AG04449 (cell line): ENCODE measurements at places on chromosomes 2 and 18.

DNA sequence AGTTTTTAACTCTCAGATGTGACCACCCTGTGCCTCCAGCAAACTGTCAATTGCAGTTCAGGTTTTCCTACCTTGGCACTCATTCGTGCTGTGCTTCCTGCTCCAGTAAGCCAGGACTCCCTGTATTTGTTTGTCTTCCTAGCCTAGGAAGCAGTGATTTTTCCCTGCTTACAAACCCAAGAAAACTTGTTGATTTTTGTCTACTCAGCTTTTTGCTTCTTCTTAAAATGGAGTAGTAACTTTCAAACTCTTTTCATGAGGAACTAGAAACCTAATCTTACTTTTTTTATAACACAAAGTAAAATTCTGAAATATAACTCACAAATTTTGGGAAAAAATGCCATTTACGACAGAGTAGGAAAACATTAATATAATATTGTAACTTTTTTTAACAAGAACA, 150.6 kb upstream of the TMEFF2 start:
- no peak for DNase-seq

DNA sequence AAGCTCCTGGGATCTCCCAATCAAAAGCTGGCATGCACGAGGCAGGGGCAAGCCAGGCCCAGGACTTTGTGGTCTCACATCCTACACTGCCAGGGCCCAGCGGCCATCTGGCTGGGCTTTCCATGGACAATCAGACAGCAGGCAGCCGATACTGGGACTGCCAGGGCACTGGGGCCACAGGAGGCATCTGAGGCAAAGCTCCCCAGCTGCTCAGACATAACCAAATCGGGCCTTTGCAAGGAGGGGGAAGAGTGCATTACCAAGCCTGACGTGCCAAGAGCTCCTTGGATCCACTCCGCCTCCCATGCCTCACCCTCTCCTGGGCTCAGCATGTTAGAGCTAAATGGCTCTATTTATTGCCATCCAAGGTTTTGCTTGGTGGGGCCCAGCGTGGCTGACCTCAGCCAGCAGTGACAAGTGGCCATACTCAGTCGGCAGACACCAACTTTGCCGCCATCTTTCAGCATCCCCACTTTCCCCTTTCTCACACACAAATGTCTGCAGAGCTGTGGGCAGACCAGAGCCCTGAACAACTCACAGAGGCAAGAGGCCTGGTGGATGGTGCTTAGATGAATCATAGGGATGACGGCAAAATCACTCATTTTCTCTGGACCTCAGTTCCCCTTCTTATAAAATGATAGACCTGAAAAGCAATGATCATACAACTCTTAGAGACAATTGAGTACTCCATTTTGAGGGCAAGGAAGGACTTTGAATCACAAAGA, 200.8 kb downstream of the TTC32 start:
- DNase-seq: no peak

DNA sequence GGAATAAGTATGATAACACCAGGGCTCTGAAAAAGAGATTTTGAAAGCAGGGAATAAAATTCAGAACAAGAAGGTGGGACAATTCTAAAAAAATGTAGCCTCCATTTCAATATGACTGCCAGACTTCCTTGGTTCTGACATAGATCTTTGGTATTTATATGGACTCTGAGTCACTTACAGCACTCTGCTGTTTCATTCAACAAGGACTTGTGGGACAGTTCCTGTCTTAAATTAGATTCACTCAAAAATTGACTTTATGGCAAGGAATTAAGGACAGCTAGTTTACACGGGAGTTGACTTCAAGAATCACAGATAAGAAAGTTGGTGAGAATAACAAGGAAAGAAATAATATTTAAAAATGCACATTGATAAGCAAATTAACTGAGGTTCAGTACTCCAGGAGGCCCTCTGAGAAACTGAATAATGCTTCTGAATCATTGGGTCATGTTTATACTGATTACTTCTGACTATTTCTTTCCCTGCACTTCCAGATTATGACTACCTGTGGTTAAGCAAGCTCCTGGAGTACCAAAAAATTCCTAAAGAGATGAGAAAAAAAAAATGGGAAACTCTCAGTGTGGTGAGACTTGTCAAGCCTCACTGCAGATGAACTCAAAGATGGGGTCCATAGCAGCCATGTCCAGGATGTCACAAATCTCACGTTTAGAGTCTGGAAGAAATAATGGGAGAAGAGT, 828.3 kb upstream of the PIK3C3 start:
- peak; percentile 33 for DNase-seq

GRCh38 chr2:111944531-111945210, 46.3 kb downstream of the MERTK start:
- no peak for DNase-seq

DNA sequence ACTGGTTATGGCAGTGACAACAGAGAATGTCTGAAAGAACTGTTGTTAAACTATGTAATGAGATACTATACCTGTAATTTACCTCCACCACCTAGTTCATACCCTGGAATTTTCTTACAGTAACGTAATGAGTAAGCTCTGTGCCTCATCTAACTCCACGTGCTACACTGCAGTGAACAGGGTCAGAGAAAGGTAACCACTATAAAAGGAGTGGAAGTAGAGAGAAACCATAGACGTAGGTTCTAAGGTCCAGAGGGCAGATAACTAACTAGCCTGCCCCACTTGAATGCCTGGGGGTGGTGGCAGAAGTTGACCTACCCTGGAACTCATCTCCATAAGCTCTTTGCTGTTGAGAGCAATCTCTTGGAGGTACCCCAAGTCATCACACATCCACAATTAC, 32.0 kb upstream of the B4GALT6 start:
- no peak for DNase-seq

- DNase-seq: no peak
Observed at GRCh38 chr2:230447455-230448451, 31.8 kb downstream of the SP100 start.

- no peak for DNase-seq
Observed at GRCh38 chr2:148557844-148558436, 86.6 kb upstream of the EPC2 start.

GRCh38 chr18:48428475-48429177, 19.4 kb upstream of the ZBTB7C start:
- DNase-seq: no peak

- DNase-seq: no peak
Observed at GRCh38 chr2:231525248-231526163, 4.7 kb downstream of the NMUR1 start.

GRCh38 chr18:41170346-41170745, 784.7 kb upstream of the PIK3C3 start:
- no peak for DNase-seq

GRCh38 chr2:127631541-127631996, 14.4 kb upstream of the GPR17 start:
- DNase-seq: no peak

- DNase-seq: no peak
Observed at GRCh38 chr2:21029519-21029918, 14.4 kb downstream of the APOB start.

- no peak for DNase-seq
Observed at GRCh38 chr2:202171241-202171825, 67.1 kb downstream of the SUMO1 start.
